Spinal cord (tissue), 10 donors: ENCODE measurements at places on chromosomes 5 and 9.

DNA sequence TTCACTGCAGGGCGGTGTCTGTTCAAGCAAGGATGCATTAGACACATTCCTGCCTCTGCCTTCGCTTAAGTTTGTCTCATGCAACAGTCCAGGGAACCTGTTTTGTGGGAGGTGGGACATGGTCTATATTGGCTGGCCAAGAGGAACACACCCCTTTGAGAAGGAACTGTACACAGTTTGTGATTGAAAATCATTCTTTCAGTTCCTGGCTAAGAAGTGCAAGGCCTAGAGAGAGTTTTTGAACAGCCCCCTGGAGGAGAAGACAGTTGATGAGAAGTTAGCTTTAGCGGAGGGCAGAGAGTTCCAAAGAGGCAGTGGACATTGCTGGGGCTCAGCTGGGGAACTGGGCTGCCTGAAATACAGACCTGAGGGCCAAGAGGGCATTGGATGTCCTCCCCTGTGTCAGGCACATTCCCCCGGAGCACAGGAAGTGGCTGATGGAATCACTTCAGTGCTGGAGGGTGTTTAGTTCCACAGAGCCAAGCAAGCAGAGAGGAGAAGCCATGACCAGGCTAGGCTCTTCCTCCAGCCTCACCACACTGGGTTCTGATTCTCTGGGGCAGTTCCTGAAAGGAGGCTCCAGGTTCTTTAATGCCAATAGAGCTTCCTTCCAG lies 66.6 kb downstream of the RGS3 start:
- DNase-seq: no peak

DNA sequence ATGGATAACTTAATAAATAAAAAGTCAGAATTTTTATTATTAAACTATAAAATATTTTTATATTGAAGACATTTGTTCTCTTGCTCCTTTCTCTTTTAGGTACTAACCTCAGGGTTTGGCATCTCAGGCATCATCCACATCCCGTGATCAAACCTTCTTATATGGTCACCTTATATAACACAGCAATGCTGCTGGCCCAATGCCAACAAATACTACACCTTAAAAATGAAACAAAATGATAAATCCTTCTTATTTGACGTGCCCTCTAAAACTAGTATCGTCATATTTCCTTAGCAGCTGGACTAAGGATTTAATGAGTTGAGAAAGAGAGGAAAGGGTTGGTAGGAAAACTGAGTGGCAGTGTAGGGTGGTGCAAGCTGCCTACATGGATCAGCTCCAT lies 56.6 kb downstream of the NDUFAF2 start:
- no peak for DNase-seq

- no peak for DNase-seq
These were observed 28.4 kb downstream of the ZDHHC11B start for GRCh38 chr5:756171-756570.

DNA sequence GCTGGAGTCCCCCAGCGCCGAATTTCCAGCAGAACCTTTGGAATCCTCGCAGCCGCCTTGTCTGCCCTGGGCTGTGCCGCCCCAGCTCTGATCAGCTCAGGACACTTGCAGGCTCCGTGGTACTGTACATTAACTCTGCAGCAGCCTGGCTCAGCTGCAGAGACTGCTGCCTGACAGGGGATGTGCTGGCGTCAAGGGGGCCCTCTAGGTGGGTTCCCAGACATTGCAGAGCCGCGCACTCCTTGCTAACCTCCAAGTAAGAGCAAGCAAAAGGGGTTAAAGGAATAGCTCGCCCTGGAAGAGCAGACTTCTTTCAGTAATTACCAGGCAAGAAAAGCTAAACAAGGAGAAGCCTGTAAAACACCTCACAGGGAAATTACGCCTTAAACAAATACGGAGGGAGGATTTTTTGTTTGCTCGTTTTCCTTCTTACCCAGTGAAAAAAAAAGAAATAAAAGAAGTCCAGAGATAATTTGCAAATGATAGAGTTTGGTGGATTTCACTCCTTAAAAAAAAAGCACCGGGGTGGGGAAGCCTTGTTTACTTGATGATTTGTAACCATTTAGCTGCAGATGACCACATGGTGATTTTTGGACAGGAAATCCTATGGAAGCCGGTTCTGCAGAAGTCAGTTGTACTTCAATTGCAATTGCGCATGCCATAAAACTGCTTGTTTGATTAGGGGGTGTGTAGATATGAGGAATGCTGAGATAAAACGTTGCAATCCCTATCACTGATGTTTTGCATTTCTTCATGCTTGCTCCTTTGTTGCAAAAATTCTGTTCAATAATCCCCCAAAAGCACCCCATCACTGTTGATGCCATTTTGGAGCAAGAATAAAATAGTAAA lies 305.8 kb downstream of the PDE4D start:
- peak; percentile 84 for DNase-seq

- DNase-seq: no peak
These were observed 30.2 kb upstream of the SLCO6A1 start for GRCh38 chr5:102529031-102529430.

- no peak for DNase-seq
These were observed 16.9 kb downstream of the MED27 start for GRCh38 chr9:132062806-132063205.

GRCh38 chr5:126437721-126438120 lies 14.5 kb downstream of the GRAMD2B start:
- no peak for DNase-seq

DNA sequence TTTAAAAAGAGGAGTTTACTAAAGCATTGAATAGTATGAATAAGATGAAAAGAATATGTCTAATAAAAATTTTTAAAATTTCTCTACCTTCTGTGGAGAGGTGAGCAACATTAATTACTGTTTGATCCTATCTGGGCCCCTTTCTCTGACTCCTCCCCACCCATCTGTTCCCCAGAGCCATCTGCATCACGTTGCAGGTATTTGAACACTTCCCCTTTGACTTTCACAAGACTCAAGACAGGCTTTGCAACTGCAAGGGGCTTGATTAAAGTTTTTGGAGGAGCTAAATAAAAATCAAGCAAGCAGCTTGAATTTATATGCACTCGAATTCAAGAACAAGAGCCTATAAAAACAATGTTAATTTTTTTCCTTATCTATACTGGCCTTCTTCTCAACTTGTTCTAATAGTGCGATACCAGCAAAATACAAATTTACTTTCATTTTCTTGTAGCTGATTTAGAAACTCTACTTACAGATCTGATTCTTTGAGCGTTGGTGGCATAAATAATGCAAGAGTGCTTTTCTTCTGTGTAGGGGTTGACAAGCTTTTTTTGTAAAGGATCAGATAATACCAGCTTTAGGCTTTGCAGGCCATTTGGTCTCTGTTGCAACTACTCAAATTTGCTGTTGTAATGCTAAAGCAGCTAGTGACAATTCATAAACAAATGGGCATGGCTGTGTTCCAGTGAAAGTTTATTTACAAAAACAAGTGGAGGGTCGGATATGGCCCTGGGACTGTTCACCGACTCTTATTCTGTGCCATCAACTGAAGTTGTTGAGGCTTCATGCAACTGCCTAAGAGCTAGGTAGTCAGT lies 21.2 kb downstream of the TXNDC8 start:
- DNase-seq: no peak
